ENCODE measurements at places on chromosomes 4 and X.

GRCh38 chr4:156575430-156576073 lies 396.0 kb downstream of the PDGFC start:
- DNase-seq, result no peak

- DNase-seq, result no peak
Measured at GRCh38 chrX:129659861-129660260, 5.1 kb upstream of the APLN start.

GRCh38 chr4:71132486-71132885 lies 139.0 kb downstream of the DCK start:
- DNase-seq, result no peak

GRCh38 chrX:129717892-129718291 lies 20.9 kb upstream of the XPNPEP2 start:
- no peak for DNase-seq

GRCh38 chr4:169269916-169270809 lies 593 bp downstream of the SH3RF1 start:
- peak; percentile 59 for DNase-seq
